Activated CD8-positive, alpha-beta T cell treated with anti-CD3 and anti-CD28 coated beads, Interleukin-2, amount 10 ng/mL, durations not matched to agents 7 days and 5 days (primary cell): ENCODE measurements at places on chromosomes 11 and 22. TPM values are rescaled to one million over a fixed set of nuclear protein-coding genes. Genes with fewer than 3 reads are reported as not detected.

DNA sequence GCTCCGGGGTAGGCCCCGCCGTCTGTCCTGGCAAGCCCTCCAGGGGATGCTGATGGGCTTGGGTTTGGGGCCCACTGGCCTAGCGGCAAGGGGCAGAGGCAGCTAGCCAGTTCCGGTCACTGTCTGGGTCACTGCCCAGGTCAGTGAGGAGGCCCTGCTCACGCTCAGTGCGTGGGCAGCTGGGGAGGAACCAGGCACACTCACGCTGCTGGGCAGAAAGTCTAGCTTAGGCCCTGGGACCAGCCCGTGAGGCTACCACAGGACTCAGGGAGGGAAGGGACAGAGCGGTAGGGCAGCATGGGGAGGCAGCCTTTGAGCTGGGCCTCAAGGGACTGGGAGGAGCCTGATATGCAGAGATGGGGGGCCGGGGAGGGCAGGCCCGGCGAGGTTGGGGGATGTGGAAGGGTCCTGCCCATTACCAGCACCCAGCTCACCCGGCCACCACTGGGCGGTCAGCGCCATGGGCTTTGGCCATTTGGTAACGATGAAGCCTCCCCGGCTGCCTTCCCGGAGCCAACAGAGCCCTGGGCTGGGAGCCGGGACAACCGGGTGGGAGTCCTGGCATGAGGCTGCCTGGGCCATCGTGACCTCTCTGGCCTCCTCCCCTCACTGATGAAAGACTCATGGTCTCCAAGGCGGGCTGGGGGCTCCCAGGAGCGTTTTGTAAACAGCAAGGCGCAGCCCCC lies 14.2 kb downstream of the SHISAL1 start:
- H3K27me3 ChIP-seq: peaks cover 11% of the 10 kb centered on the region
- no peak overlapping the region for H3K27ac ChIP-seq
- H3K4me3 ChIP-seq: no peak overlapping the region
- no peak for DNase-seq
- no peaks in the 10 kb centered on the region for H3K36me3 ChIP-seq

GRCh38 chr11:112166562-112166961 lies 610 bp upstream of the TEX12 start:
- H3K4me3 ChIP-seq: no peak overlapping the region
- H3K4me1 ChIP-seq: peaks cover 7% of the 10 kb centered on the region
- DNase-seq: no peak
- no peak overlapping the region for H3K27ac ChIP-seq
- H3K36me3 ChIP-seq: no peaks in the 10 kb centered on the region

DNA sequence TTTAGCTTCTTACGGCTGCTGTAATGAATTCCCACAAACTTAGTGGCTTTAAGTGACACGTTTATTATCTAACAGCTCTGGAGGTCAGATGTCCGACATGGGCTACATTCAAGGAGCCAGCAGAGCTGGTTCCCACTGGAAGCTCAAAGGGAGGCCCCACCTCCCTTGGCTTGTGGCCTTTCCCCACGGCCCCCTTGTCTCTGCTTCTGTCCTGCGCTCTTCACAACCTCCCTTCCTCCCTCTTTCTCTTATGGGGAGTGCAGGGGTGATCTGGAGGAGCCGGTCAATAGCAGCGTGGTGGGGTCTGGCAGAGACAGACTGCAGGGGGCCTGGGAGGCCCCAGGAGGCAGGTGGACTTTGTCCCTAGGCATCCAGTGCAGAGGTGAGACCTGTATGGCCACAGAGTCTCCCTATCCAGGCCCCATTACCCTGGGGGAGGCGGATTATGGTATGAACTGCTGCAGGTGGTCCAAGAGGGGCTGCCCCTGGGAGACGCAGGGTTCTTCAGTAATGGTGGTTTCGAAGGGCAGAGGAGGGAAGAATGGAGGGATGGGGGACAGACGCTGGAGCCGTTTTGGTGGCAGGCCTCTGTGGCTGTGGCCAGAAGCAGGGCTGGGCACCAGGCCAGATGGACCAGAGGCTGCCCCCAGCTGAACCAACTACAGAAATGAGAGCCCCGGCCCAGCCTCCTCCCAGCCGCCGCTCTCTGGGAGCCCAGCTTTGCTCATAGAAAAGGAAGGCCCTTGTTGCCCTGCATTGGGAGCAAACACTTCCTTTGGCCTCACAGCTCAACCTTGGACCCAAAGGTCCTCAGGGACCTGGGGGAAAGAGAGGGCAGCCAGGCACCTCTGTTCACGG lies 30.7 kb upstream of the KCNQ1OT1 start:
- H3K36me3 ChIP-seq: no peaks in the 10 kb centered on the region
- no peaks in the 10 kb centered on the region for H3K4me1 ChIP-seq
- no peaks in the 10 kb centered on the region for H3K27me3 ChIP-seq
- H3K4me3 ChIP-seq: no peak overlapping the region
- no peak overlapping the region for H3K27ac ChIP-seq
- DNase-seq: no peak

The OR10A2 gene
- total RNA-seq: not detected

The SPON1 gene
- 0.47 TPM for total RNA-seq

The KRTAP5-9 gene
- not detected for total RNA-seq

- DNase-seq: no peak
- H3K27me3 ChIP-seq: no peaks in the 10 kb centered on the region
- H3K27ac ChIP-seq: no peak overlapping the region
- no peaks in the 10 kb centered on the region for H3K4me1 ChIP-seq
Observed at GRCh38 chr11:100445231-100445735, 241.8 kb upstream of the ARHGAP42 start.

DNA sequence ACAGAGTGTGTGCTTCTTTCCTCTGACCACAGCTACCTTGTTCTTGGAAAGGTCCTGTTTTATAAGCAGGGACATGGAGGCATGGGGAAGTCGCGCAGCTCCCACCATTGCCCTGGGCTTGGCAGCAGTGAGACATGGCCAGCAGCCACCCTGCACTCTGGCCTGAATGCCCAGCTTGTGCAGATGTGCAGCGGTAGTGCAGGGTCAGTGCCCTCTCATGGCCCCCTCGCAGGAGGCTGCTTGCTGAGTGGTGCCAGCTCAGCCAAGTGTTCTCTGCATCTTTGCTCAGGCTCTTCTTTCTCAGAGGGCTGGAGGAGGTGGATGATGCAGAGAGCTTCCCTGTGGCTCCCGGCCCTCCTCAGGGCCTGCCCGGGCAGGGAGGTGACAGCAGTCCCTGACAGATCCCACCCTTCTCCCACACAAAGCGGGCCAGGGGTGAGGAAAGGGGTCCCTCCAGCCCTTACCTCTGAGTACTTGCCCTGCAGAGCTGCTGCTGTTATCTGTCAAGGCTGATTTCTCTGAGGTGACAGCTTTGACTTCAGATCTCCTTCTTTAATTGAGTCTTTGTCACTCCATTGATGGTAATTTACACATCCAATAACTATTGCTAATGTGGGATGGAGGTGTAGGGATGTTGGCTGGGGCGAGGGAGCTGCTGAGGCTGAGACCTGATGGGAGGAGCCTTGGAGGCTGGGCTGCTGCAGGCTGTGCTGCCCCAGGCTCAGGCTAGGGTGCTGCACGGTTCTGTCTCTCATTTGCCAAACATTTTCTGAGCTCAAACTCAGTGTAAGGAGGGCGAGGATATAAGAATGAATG lies 47.4 kb upstream of the B3GAT1 start:
- no peaks in the 10 kb centered on the region for H3K4me1 ChIP-seq
- DNase-seq: no peak
- H3K36me3 ChIP-seq: no peaks in the 10 kb centered on the region
- H3K27me3 ChIP-seq: peaks cover 4% of the 10 kb centered on the region

DNA sequence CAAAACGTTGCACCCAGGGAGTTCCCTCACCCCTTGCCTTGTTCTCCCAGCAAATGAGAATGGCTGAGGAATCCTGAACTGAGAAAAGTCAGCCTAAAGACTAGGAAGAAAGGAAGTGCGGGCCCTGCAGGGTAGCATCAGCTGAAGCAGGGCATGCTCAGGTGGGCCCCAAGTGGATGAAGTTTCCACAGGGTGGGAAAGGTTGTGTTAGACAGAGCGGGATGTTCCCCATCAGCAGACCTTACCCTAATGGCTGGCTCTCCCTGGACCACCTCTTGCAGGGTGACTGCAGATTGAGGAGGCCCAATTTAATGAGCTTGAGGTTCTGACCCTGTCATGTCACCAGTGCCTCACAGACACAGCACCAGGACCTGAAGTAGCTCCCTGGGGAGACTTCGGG lies 81.5 kb upstream of the MYOD1 start:
- no peaks in the 10 kb centered on the region for H3K36me3 ChIP-seq
- H3K27me3 ChIP-seq: no peaks in the 10 kb centered on the region
- H3K27ac ChIP-seq: no peak overlapping the region
- no peak overlapping the region for H3K4me3 ChIP-seq
- no peak for DNase-seq

The POLR2L gene
- 140 TPM for total RNA-seq

The OR52H1 gene
- not detected for total RNA-seq

DNA sequence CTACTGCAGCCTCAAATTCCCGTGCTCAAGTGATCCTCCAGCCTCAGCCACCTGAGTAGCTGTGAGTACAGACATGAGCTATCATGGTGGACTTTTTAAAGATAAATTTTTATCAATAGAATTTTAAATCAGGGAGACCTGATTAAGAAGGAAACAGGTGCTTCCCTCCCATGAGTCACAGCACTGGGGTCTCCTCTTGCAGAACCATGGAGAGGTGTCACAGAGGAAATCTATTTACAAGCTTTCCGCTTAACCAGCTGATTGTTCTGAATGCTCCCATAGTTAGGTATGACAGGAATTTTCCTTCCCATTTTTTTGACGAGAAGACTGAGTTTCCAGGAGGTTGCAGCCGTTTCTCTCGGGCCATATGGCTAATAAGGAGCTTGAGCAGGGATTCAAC lies 516.1 kb downstream of the MIAT start:
- H3K27me3 ChIP-seq: peaks cover 8% of the 10 kb centered on the region
- no peak overlapping the region for H3K4me3 ChIP-seq
- no peak overlapping the region for H3K27ac ChIP-seq
- no peak for DNase-seq
- H3K36me3 ChIP-seq: no peaks in the 10 kb centered on the region
- no peaks in the 10 kb centered on the region for H3K4me1 ChIP-seq

DNA sequence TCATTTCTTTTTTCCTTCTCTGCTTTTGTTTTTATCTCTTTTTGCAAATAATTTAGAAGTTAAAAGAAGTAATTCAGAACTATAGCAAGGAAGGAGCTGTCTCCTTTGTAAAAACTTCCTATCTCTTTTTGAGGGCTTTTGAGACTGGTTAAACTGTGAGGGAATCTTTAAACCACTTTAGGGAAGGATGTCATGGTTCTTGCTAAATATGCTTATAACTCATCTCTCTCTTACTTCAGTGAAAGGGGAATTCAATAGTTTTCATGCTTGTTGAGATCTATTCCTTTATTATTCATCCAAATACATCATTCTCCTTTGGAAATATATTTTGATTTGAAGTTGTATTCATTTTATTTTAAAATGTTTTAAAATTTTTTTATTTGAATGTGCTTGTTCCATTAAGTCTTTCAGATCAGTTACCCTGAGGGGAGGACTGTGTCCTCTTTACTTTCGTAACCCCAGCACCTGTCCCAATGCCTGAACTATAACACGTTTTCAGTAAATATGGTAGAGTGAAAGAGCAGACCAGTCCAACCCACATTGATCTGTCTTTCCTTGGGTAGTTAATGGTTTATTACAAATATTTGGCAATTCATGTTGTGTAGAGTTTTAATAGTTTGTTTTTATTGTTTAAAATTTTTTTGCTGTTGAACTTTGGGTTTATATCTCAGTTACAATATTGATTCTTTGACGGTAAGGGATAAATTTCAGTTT lies 27.5 kb downstream of the AMOTL1 start:
- H3K36me3 ChIP-seq: no peaks in the 10 kb centered on the region
- H3K4me1 ChIP-seq: no peaks in the 10 kb centered on the region
- H3K27ac ChIP-seq: no peak overlapping the region
- H3K27me3 ChIP-seq: peaks cover 4% of the 10 kb centered on the region

DNA sequence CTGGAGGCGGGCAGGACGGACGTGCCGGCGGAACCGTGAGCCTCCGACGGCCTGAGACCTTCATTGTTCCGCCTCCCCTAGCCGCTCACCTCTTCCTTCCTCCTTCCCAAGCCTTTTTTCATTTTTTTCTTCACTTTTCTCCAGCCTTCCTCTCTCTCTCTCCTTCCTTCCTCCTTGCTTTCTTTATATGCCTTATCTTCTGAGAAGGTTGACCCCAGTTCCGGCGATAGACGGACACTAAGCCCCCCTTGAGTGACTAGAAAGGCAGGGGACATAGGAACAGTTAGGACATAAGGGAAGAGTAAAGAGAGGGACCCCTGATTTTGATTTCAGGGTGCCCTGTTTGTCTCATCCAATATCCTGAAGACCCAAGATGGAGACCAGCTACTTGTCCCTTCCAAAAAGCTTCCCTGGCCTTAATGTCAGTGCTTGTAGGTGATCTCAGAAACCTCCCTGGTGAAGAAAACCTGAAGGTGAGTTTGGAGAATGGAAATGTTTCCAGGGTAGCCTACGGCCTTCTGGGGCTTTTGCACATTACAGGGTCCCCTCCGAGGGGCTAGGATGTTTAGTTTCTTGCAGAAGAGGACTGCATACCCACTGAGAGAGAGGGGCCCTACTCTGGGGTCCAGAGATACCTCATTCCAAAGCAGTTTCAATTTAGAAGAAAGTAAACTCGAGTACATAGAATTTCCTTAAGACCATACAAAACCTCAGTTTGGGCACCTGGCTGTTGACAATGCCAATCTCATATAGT lies 3.5 kb downstream of the ADM start:
- H3K4me3 ChIP-seq: peak overlapping the region; percentile 96
- no peak for DNase-seq
- H3K27ac ChIP-seq: peak overlapping the region; percentile 77
- peaks cover 53% of the 10 kb centered on the region for H3K4me1 ChIP-seq
- H3K27me3 ChIP-seq: peaks cover 40% of the 10 kb centered on the region

GRCh38 chr22:37229805-37230672 lies 14.0 kb downstream of the RAC2 start:
- DNase-seq: peak; percentile 97
- H3K27ac ChIP-seq: peak overlapping the region; percentile 100
- H3K4me3 ChIP-seq: peak overlapping the region; percentile 80

GRCh38 chr22:39090426-39091064 lies 6.5 kb upstream of the APOBEC3H start:
- peak; percentile 95 for DNase-seq
- peaks cover 59% of the 10 kb centered on the region for H3K36me3 ChIP-seq
- H3K27me3 ChIP-seq: no peaks in the 10 kb centered on the region
- H3K4me1 ChIP-seq: peaks cover 99% of the 10 kb centered on the region
- peak overlapping the region; percentile 74 for H3K4me3 ChIP-seq
- H3K27ac ChIP-seq: peak overlapping the region; percentile 100
